ENCODE measurements at places on chromosomes 13 and 19.

DNA sequence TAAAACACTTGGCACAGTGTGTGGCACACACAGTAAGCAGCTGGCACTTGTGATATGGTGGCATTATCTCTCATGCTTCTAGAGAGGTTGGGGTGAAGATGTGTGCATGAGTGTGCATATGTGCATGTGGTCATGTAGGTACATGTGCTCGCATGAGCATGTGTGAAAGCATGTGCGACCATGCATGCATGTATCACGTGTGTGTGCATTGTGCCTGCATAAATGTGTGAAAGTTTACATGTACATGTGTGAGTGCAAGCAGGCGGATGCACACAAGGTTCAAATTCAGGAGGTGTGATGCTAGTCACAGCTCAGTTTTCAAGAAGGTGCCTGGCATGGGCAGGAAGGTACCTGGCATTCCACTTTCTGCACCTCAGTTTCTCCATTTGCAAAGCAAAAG is 59.0 kb upstream of the UQCRFS1 start:
- no peak for DNase-seq

GRCh38 chr13:74168263-74168675 is 34.1 kb upstream of the KLF12 start:
- no peak for DNase-seq

GRCh38 chr13:41061914-41062837 is 867 bp downstream of the WBP4 start:
- no peak for DNase-seq

DNA sequence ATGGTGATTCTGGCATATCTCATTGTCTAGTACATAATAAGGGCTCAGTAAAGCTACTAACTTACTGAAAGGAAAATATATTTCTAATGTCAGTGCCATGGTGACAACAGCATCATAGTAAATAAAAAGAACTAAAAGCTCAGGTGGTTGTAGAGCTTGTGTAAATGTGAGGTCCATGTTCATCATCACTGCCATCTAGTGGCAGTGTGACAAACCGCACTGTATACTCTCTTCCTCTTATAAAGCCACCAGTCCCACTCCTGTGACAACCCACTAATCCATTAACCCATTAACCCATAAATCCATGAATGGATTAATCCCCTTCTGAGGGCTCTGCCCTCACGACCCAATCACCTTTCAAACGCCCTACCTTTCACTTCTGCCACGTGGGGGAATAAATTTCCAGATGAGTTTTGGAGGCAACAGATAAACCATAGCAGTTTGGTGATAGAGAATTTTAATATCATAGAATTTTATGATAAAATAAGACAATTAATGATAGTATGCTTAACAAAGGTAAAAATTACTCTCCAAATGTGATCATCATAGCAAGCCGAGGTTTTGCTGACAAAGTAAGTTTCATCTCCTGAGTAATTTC is 160.4 kb upstream of the SGCG start:
- peak; percentile 39 for DNase-seq

DNA sequence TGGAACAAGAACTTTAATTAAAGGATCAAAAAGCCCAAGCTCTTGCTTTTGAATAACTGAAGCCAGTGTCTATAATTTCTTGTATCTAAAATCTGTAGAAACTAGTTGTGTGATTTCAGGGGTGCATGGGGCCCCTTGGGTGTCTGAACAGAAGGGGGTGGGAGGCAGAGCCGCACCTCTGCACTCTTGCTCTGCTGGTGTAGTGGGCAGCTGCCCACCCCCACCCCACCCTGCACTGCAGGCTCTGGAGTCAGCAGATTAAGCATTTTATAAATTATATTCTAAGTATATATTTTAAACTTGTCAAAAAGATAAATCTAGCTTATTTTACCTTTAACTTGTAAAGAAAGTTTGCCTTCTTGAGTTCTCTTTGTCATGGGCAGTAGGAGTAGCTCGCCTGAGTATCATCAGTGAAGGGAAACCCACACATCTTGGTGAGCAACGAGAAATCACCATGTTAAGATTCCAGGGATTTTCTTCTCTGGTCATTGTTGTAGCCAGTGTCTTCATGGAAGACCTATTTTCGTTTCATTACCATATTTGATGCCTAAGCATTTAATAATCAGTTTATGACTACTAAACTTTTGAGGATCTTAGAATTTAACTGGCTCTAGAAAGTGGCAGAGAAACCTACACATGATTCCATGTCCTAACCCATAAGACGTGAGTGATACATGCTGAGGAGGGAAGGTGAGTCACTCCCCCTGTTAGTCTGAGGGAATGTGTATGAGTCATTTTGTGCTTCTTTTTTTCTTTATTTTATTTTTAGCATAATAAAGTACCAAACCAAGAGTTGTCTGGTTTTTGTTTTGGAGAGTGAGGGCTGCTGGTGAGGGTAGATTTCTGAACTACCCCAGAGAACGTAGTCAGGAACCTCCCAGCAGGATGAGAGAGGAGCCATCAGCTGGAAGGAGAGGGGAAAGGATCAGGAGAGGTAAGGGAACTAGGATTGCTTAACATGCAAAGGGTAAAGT is 7.7 kb downstream of the UBE2L5 start:
- no peak for DNase-seq

GRCh38 chr13:110565296-110565695 is 3.8 kb upstream of the RAB20 start:
- no peak for DNase-seq

GRCh38 chr19:28039677-28040381 is 1173.1 kb downstream of the UQCRFS1 start:
- DNase-seq = no peak

- DNase-seq = no peak
Observed at GRCh38 chr19:55809381-55810058, 22.3 kb downstream of the NLRP11 start.

GRCh38 chr19:35731353-35731752 is 10.9 kb downstream of the IGFLR1 start:
- no peak for DNase-seq
